ENCODE measurements at places on chromosomes 4 and X.
A peak's percentile ranks its signal among the peaks of the same experiment; 100 is the strongest.

GRCh38 chr4:101238706-101239105, 108.6 kb downstream of the PPP3CA start:
- DNase-seq: no peak

GRCh38 chr4:117847849-117848248, 186.4 kb upstream of the NDST3 start:
- peak; percentile 36 for DNase-seq

DNA sequence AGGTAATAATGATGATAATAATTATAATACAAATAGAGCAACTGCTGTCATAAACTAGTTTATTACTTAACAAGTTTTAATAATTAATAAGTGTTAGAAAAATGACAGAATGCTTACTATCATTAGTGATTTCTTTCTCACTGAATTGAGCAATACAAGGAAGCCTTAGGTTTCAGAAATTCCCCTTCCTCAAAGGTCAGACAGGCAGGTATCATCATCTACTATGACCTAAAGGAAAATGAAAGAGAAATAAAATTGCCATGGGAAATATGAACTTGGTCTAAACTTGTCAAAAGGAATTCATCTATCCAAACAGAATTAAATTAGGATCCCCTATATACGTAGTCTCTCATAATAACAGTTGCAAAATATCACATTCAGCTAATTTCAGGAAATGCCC, 56.3 kb upstream of the SLC7A11 start:
- DNase-seq: no peak

GRCh38 chr4:32163125-32163524, 1443.0 kb downstream of the PCDH7 start:
- DNase-seq: no peak

All from colonic mucosa (tissue), 4 donors.